HT-29 (cell line): ENCODE measurements at places on chromosomes 2 and 18. TPM values are rescaled to one million over a fixed set of nuclear protein-coding genes. Genes with fewer than 3 reads are reported as not detected.
A peak's percentile ranks its signal among the peaks of the same experiment; 100 is the strongest.

DNA sequence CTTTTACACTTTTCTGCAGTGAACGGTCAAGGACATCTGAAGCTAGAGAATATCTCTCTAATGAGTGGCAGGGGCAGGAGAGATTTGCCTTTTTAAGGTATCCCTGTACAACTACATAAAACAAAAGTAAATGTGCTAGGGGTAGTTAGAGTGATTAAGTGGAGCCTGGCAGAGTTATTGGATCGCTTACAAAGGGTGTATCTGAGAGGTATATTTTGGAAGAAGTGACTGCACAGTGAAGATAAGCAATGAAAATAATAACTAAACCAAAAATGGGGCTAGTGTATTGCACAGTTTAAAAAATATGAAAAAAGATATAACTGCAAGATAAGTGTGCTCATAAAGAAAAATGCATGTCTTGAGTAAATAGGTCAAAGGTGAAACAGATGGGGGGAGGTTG lies 193.5 kb upstream of the EPC2 start:
- DNase-seq, result no peak

- no peak for DNase-seq
These were observed at the start of gene PSMA8 for GRCh38 chr18:26133652-26134051. Gene PSMA8 (plus strand): TSS chr18:26133869. CDS start chr18:26133966, 97 bp downstream.

DNA sequence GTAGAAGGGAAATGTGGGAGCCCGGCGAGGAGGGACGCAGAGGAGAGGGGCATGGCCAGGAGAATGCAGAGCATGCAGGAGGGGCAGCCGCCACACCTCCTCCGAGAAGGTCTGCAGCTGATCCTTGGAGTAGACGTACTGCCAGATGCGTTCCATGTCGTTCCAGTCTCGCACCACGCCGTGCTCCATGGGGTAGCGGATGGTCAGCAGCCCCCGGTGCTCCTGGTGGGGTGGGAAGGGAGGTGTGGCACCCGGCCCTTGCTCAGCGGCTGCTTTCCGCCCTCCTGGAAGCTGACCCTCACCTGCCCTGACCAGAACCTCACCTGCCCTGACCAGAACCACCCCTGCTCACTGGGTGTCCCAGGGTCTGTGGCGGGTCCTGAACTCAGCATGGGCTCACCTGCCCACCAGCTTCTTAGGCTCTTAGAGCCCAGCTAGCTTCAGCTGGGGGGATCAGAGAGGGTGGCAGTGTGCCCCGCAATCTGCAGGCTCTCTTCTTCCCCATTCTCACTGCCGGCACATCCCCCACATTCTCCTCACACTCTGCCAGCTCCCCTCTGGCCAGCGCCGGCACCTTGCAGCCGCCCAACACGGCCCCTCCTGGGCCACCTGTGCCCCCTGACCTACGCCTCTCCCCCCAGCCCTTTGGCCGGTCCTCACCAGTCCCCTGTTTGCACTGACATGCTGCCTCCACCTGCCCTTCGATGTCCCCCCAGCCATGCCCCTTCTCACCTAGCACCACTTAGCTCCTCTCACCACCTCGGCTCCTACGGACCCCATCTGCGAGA lies 4.4 kb downstream of the ACTR1B start:
- DNase-seq, result no peak

- no peak for DNase-seq
These were observed 452.4 kb downstream of the LRATD1 start for GRCh38 chr2:15084826-15085489.

DNA sequence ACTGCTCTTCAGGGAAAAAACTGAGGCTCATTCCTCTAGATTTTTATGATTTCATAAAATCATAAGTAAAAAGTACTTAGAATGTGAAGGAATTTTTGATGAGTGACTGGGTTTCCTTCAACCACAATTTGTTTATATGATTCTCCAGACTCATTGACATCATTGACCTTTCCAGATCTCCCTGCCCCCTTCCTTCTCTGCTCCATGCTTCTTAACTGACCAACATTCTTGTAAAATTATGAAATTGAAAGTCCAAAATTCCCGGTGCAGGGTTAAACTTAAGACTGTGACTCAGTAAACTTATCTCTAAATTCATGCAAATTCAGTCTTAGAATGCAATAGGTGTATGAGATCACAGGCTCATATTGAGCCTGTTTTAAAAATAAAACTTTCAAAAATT lies 648.9 kb downstream of the TDRD15 start:
- DNase-seq, result no peak

- no peak for DNase-seq
These were observed 149.0 kb upstream of the SP5 start for GRCh38 chr2:170566138-170566537.

Gene RHOB
- 702 and 712 TPM in 2 replicates for total RNA-seq

DNA sequence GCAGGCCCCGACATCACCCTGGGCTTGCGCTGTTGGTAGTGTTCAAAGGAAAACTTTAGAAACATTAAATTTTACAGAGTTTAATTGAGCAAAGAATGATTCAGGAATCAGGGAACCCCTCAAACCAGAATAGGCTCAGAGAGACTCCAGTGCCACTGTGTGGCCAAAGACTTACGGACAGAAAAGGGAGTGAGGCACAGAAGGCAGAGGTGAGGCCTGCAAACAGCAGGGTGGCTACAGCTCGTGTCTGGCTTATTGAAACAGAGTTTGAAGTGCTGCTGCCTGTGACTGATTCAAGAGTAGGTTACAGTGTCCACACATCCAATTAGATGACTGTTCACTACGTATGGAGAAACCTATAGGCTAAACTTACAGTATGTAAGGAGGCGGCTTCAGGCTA lies 2.4 kb upstream of the CTDP1 start:
- DNase-seq, result no peak

DNA sequence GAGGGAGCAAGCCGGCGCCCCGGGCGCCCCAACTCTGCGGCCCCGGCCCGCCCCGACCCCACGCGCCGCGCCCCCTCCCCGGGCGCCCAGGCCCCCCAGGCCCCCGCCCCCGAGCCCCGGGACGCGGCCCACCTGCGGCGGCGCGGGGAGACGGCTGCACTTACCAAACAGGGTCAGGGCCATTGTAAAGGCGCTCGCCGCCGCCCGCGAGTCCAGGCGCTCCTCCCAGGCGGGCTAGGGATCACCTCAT lies 526 bp downstream of the CHN1 start:
- no peak for DNase-seq

DNA sequence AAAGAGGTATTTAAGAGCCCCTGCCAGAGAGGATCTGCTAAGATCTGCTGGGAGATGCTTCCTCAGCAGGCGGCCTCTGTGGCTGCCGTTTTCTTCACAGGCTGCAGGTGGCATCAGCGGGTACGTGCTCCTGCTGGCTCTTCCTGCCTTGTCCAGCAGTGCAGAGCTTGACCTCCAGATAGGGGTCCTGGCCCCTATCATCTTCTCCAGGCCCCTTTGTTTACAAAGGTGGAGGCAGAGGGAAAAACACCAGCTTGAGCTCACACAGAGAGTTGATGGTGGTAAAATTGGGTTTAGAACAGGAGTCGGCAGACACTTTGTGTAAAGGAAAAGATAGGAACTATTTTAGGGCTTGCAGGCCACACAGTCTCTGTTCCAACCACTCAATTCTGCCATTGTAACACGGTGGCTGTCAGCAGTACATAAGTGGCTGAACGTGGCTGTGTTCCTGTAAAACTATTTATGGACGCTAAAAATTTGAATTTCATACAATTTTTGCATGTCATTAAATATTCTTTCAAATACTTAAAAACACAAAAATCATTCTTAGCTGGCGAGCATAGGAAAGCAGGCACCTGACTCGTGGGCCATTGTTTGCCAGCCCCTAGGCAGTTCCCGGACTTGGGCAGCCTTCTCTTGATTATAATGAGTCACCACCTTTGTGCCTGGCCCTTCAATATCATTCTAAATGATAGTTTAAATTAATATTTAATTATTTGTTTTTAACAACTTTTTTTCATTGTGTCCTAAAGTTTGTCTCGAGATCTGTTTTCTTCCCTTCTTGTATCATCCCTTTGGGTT lies 98.2 kb upstream of the B3GNT7 start:
- DNase-seq, result peak; percentile 61

DNA sequence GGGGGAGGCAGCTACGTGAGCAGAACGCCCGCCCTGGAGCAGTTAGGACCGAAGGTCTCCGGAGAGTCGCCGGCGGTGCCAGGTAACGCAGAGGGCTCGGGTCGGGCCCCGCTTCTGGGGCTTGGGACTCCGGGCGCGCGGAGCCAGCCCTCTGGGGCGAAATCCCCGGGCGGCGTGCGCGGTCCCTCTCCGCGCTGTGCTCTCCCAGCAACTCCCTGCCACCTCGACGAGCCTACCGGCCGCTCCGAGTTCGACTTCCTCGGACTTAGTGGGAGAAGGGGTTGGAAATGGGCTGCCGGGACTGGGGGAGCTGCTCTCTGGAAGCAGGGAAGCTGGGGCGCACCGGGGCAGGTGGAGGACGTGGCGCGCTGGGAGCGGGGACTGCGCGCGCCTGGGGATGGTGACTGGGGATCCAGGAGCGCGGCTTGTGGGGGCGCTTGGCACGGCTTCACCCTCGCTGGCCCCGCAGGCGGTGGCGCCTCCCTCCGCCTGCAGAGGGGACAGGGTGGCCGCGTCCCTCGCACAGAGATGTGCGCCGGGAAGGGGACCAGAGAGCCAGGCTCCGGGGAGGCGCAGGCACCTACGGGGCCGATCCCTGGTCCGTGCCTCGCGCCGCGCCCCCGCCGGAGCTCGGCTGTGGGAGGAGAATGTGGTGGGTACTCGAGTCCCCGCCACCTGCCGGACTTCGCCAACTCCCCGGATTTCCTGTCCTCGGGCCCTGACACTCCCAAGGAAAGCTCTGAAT lies 688 bp downstream of the CDH20 start:
- no peak for DNase-seq

DNA sequence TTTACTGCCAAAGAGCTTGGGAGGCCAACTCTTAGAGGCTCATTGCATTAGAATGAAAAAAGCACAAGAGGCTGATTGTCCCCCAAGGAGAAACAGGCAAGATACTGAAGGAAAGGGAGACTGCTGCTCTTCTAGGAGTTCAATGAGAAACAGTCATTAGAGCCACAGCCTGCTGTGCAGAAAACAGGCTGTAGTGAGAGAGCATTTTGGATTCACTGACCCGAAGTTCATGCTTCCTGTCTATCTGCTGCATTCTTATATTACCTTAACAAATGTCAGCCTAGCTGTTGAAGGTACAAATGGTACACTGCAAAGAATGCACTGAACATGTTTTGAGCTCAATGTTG lies 423.3 kb downstream of the SETBP1 start:
- no peak for DNase-seq

DNA sequence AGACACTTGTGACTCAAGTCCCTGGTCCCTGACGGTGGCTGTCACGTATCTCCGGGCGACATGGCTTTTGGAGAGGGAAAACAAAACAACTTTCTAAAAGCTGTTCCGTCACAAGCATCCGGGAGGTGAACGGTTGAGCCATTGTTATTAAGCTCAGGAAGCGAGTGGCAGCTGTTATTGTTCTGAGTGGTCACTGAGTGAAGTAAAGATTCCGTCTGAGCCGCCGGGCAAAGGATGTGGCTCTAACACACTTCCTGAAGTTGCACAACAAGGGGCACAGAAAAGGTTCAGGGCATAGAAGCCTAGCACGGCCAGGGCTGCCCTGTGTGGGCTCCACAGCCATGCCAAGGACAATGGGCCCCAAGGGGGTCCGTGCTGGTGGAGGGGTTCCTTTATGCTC lies 24.3 kb downstream of the INPP5D start:
- DNase-seq, result no peak

DNA sequence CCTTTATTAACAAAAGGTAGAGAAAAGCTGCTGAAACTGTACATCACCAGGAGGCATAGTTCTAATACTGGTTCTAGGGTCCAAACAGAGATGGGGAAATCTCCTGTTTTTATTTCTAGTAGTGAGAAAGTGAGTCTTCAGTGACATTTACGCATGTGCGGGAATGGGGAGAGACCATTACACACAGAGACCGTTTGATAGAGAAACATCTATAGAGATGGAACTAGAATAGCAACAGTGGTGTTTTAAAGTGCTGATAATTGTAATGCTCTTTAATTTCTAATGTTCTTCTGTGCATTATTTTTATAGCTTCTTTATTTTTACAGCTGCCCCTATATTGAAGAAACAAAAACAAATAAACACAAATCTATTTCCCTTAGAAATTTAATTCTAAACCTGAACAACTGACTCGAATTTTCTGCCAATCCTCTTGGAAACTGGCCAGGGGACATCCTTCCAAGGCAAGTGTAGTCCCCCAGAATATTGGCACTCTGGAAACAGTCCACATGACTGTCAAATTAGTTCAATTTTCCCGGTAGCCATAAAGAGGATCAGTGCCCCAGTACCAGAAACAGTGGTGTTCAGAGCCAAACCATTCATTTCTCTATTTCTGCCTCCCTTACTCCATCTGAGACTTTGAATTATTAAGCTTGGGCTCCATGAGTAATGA lies 260.9 kb downstream of the ICOS start:
- no peak for DNase-seq

- no peak for DNase-seq
These were observed 331.9 kb downstream of the LRRTM1 start for GRCh38 chr2:79972661-79973060.

DNA sequence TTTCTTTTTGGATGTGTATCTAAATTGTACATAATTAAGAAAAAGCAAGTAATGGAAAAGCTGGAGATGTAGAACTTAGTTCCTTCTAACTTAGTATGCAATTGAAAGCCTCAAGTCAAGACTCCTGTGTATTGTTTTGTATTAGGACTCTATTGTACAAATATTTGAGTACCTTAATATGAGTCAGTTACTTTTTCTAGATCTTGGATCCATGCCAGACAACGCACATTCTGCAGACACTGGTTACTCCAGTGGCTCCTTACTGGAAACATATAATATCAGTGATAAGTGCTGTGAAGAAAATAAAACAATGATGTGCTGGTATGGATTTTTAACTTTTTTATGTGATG lies 1.5 kb downstream of the SLC39A10 start:
- peak; percentile 92 for DNase-seq

GRCh38 chr2:19226871-19227270 lies 131.6 kb downstream of the OSR1 start:
- DNase-seq, result no peak

DNA sequence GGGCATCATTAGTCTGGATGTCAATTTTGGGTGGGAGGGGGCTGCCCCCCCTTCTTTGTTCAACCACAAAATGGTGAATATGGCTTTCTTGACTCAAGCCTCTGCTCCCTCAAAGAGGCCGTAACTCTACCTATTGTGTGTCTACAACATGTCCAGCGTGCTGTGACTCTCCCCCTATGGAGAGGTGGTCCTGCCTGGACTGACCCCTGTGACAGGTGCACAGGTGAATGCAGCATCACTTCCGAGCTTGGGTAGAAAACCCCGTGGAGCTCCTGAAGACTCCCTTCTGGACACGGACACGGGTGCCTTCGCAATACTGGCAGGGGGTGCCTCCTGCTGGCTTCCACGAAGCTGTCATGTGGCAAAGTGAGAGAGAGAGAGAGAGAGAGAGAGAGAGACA lies 397.8 kb downstream of the GALR1 start:
- no peak for DNase-seq
